CD4-positive, CD25-positive, alpha-beta regulatory T cell (primary cell): ENCODE measurements at places on chromosomes 1 and 21. TPM values are rescaled to one million over a fixed set of nuclear protein-coding genes. Genes with fewer than 3 reads are reported as not detected.

Gene ORC1
- 3.0 TPM for total RNA-seq

Gene DMAP1
- 54.9 TPM for total RNA-seq

Gene FMN2
- not detected for total RNA-seq

Gene KRTAP7-1
- total RNA-seq: not detected

Gene CCDC181
- not detected for total RNA-seq

Gene S100B
- total RNA-seq: not detected

Gene LCE6A
- not detected for total RNA-seq

Gene NMNAT2
- total RNA-seq: not detected

Gene CELA3B
- total RNA-seq: not detected

Gene C1orf87
- total RNA-seq: not detected

Gene BRDT
- not detected for total RNA-seq

Gene C1orf53
- not detected for total RNA-seq

Gene SLAMF8
- not detected for total RNA-seq

Gene NHLH1
- total RNA-seq: not detected

Gene ATP6V1G3
- total RNA-seq: not detected

Gene CCDC185
- total RNA-seq: not detected

Gene OR2T29
- not detected for total RNA-seq

Gene FAM72D
- total RNA-seq: not detected

Gene PADI1
- total RNA-seq: not detected

Gene RNF186
- total RNA-seq: not detected

Gene KCNJ9
- not detected for total RNA-seq

Gene ANKRD35
- total RNA-seq: 0.17 TPM

Gene FMO4
- 2.0 TPM for total RNA-seq

Gene SPRR2A
- not detected for total RNA-seq

Gene NBPF4
- not detected for total RNA-seq

Gene GPR52
- total RNA-seq: 11.3 TPM

Gene GPR37L1
- not detected for total RNA-seq

Gene RCSD1
- total RNA-seq: 174 TPM

Gene PLCH2
- total RNA-seq: 43.4 TPM

Gene NBPF6
- total RNA-seq: not detected

Gene SLC6A9
- total RNA-seq: 0.20 TPM

Gene SETD4
- 15.0 TPM for total RNA-seq

Gene RAB42
- total RNA-seq: not detected

Gene LCE2B
- not detected for total RNA-seq

Gene RHOC
- 17.4 TPM for total RNA-seq

Gene PRDM16
- 0.27 TPM for total RNA-seq

Gene CCDC30
- 6.1 TPM for total RNA-seq

Gene CD48
- 290 TPM for total RNA-seq
